Skin of body (tissue), 3 donors: ENCODE measurements at places on chromosomes 7 and 10. TPM values are rescaled to one million over a fixed set of nuclear protein-coding genes. Genes with fewer than 3 reads are reported as not detected.

NUTM2B gene
- 0.30 TPM for total RNA-seq

DNA sequence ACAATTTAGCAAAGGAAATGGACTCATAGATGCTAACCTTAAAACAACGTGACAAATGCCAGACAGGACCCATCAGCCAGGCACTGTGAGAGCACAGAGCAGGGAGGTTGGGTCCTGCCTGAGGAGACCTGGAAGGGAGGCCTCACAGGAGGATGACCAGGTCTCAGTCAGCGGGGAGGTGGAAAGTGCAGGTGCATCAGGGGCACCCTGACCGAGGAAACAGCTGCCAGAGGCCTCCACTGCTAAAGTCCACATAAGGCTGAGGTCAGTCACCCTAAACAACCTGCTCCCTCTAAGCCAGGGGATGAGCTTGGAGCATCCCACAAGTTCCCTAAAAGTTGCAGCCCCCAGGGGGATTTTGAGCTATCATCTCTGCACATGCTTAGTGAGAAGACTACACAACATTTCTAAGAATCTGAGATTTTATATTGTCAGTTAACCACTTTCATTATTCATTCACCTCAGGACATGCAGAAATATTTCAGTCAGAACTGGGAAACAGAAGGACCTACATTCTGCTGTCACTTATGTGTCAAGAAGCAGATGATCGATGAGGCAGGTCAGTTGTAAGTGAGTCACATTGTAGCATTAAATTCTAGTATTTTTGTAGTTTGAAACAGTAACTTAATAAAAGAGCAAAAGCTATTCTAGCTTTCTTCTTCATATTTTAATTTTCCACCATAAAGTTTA is 157.6 kb upstream of the LANCL2 start:
- no peak for DNase-seq

- no peak for DNase-seq
Measured at GRCh38 chr10:132560241-132560731, 22.7 kb downstream of the INPP5A start.

NHLRC2 gene
- total RNA-seq = 22.7 TPM

DNA sequence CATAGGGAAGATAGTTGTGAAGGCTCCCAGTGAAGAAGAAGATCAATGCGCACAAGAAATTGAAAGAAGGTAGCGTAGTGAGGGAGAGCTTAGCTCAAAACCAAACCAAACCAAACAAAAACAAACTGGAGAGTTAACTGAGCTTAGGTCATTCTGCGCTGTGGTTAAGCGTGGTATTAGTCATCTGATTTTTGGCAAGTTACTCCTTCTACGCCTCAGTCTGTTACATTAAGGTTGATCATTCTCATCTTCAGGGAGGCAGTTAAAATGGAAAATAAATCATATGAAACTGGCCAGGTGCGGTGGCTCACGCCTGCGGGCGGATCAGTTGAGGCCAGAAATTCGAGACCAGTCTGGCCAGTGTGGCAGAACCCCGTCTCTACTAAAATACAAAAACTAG is 259.7 kb downstream of the EXOC4 start:
- DNase-seq = no peak

DNA sequence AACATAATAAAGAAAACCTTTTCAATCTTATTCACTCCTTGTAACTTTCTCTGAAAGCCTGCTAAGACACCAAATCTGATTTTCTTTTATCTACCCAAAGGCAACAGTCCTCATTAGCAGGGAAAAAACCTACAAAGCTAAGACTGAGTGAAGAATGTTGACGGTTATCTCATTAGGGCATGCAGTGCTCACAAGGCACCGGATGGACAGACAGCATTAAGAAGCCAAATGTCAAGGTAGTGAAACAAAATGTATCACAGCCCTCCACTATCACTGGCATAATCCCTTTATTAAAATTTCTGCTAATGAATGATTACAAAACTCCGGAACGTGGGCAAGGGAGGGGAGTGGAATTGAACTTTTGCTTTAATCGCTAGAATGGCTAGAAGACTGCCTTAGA is 442.8 kb downstream of the NEBL start:
- DNase-seq = no peak

SLC37A3 gene
- total RNA-seq = 54.9 TPM

DNA sequence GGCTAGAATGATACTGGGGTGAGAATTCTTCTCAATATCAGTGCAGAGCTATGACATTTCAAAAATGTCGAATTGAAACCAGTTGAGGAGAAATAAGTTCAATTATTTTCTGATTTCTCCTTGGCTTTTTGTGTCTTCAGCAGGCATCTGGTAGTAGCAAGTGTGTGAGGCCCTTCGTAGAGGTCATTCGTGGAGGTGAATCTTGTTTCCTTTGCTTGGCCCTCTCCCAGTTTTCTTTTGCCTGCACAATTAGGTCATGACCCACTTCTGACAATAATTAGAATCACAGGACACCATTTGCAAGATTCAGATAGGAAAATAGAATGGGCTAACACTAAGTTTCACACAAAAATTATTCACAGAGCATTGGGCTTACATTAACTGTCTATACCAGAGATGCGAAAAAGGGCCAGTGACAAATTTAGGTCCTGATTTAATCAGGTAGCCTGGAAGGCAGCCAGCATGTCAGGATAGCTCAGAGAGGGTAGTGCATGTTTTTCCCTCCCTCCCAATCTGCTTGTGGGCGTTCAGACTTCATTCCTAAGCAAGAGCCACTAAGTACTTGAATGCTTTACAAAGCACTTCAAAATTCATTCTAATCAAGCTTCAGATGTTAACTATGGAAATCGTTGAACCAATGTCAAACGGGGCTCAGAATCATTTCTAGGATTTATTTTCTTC is 24.0 kb upstream of the A1CF start:
- no peak for DNase-seq

OPALIN gene
- not detected for total RNA-seq

CHST15 gene
- total RNA-seq = 16.5 TPM

GRCh38 chr10:47421057-47421952 is 37.2 kb upstream of the ZNF488 start:
- no peak for DNase-seq

DNA sequence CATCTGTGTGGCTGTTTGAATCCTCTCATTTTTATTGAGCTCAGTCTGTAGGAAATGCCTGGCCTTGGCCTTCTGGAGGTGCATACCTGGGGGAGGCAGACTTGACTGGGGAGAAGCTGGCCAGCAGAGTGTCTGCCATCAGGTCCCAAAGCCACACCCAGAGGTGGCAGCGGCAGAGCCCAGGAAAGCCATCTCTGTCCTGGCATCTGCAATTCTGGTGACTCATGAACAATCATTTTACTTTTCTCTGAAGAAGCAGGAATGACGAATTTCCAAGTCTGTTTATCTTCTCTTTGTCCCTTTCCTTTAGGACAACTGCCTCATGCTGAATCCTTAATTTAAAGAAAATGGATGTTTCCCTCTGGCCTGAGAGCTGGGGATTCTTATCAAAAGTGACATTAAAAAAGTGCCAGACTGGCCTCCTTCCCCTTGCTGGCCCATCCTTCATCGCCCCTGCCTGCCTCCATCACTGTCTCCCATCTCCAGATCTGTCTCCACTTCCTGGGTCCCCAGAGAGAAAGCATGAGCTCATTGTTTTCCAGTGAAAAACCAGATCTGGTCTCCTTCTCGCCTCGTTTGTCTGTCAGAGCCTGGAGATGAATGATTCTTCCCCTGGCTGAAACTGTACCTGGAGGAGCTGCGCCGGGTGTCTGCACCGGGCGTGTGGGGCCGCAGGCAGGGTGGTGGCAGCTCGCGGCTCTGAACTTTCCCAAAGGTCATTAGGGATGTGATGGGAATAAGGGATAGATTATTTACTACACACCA is 124.5 kb downstream of the TMEM178B start:
- no peak for DNase-seq

PMPCB gene
- total RNA-seq = 47.8 TPM

GRCh38 chr7:49023345-49024328 is 99.3 kb downstream of the CDC14C start:
- DNase-seq = no peak

DNA sequence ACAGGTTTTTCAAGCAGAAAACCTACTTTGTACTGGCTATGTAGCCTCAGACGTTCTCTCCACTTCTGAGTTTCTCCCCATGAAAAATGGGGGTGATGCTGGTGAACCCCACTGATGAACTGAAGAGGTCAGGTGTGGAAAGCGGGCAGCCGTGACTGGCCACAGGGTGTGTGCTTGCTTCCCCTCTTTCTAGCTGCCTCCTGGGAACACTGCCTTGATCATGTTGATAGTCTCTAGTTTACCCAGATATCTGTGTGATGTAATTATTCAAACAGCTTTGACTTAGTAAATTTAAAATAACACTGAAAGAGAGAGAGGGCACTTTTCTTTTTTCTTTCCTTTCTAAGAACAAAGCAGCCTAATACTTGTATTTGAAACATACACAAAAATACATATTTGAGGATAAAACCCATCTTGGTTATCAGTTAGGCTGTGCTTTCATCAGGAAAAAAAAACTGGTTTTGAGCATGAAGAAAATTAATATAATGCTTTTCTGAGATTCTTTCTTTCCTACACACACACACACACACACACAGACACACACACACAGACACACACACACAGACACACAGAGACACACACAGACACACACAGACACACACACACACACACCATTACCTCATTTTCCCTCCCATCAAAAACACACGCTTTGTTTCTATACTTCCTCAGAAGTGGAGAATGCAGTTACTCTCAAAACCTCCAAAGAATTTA is 76.7 kb downstream of the MACC1 start:
- DNase-seq = no peak

FAM25C gene
- not detected for total RNA-seq

DNA sequence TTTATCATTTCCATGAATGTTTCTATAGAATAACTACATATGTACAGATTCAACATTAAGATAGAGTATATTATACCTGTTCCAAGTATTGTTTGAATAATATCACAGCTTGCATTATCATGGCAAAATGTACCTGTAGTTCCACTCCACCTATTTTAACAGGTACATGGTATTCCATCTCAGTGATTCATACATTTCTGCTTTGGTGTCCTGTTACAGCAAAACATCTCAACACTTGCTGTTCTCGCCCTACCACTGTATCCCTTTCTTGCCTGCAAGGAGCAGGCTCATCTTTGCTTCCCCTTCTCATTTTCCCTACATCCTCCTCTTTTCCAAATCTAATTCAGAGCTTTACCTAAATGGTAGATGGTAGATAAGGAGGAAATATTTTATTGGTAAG is 27.1 kb upstream of the SGCE start:
- DNase-seq = no peak

HTR5A gene
- not detected for total RNA-seq
